ENCODE measurements at places on chromosomes 6 and 20. TPM values are rescaled to one million over a fixed set of nuclear protein-coding genes. Genes with fewer than 3 reads are reported as not detected.

The TSBP1 gene
- polyA plus RNA-seq: not detected

The NOTCH4 gene
- polyA plus RNA-seq: 1.2 TPM

The RAET1L gene
- polyA plus RNA-seq: not detected

The SLC17A3 gene
- polyA plus RNA-seq: not detected

The SERINC3 gene
- polyA plus RNA-seq: 194 TPM

The VPS52 gene
- polyA plus RNA-seq: 35.3 TPM

The ENPP3 gene
- not detected for polyA plus RNA-seq

The TEAD3 gene
- polyA plus RNA-seq: 6.9 TPM

The FOXS1 gene
- not detected for polyA plus RNA-seq

The PCK1 gene
- polyA plus RNA-seq: not detected

The RIMS1 gene
- 1.7 TPM for polyA plus RNA-seq

The TNF gene
- not detected for polyA plus RNA-seq

The SAMD10 gene
- 1.7 TPM for polyA plus RNA-seq

The GNAS-AS1 gene
- 1.0 TPM for polyA plus RNA-seq

The TRERF1 gene
- polyA plus RNA-seq: 2.8 TPM

The TMEM217 gene
- 4.4 TPM for polyA plus RNA-seq

The TOX2 gene
- polyA plus RNA-seq: 15.9 TPM

The PPIL4 gene
- 43.0 TPM for polyA plus RNA-seq

The CENPQ gene
- 8.4 TPM for polyA plus RNA-seq
